Motor neuron (in vitro differentiated cells): ENCODE measurements at places on chromosomes 6 and 20. TPM values are rescaled to one million over a fixed set of nuclear protein-coding genes. Genes with fewer than 3 reads are reported as not detected.

DNA sequence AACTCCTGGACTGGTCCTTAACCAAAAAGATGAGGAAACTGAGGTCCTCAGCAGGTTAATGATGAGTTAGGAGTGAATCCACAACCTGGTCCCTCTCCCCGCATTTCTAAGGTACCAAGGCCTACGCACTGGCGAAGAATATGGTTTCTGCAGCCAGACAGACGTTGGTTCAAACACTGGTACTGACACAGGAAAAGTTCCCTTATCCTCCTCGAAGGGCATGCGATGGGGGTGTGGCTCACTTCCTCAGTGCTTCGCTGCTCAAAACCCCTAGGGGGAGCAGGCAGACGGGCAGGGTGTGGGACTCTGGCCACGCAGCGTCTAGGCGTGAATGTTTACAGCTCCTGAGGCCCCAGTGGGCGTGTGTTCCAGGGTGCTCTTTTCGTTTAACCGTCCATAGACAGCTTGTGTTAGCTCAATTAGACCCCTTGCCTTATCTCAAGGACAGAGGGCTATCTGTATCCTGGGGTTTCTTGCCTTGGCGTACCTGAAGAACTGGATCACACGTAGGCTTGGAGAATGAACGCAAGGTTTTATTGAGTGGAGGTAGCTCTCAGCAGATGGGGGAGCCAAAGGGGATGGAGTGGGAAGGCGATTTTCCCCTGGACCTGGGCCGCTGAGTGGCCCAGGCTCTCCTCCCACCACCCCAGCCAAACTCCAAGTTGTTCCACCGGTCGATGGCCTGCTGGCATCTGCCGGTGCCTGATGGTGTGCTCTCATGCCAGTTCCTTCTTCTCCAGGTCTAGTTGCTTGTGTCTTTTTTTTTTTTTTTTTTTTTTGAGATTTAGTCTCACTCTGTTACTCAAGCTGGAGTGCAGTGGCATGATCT, 31.8 kb upstream of the PTPN1 start:
- ATAC-seq: peak; percentile 85

HLA-DQA1 gene
- 0.23 TPM in 1 of 2 replicates, not detected in the other for total RNA-seq

PRDM1 gene
- total RNA-seq: 0.10 and 0.23 TPM in 2 replicates

- no peak for ATAC-seq
Measured at GRCh38 chr20:33370291-33370690, 31.0 kb downstream of the CDK5RAP1 start.

- no peak for ATAC-seq
Measured at GRCh38 chr6:16903470-16903869, 142.2 kb upstream of the ATXN1 start.

MYLK4 gene
- 0.10 and 0.18 TPM in 2 replicates for total RNA-seq
